T47D (cell line): ENCODE measurements at places on chromosomes 11 and 22.

DNA sequence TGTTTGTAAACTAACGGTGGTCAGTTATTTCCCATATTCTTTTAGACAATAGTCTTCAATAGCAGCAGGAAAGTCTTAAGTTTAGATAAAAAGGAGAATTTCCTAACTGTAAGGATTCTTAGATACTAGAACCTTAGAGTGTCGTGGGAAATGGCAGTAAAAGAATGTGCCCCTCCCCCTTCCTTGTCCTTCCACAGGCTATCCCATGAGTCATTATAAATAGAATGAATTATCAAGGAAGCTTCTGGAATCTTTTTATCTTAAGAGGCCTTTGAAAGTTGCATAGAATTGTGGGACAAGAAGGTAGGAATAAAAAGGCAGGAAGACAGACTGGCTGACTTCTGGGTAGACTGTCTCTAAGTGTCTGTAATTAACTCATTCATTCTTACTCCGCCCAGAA, 165.2 kb upstream of the TBCEL start:
- no peak for DNase-seq

DNA sequence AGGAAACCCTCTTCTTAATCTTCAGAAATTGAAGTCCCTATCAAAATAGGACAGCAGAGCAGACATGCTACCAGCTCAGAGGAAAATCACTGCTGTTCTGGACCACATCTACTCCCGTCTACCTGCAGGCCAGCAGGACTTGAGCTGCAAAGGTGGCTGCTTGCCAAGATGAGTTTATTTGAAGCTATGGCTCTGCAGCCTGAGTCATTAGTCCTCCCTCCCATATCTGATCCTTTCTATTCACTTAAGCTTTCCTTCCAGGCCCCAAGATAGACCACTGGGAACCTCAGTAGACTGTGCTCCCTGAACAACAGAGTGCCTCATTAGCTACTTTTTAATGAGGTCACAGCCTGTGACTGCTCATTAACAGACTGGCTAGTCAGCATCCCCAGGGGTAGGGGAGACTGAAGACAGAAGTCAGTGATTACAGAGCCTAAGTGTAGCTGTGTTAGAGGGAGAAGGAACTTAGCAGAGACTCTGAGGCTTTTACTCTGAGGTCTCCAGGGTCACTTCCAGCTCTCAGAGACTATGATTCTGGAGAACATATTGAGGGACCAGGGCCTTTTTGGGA, 6.8 kb upstream of the OR10A2 start:
- DNase-seq, result no peak

GRCh38 chr11:6646918-6647679, 8.5 kb downstream of the DCHS1 start:
- no peak for DNase-seq

DNA sequence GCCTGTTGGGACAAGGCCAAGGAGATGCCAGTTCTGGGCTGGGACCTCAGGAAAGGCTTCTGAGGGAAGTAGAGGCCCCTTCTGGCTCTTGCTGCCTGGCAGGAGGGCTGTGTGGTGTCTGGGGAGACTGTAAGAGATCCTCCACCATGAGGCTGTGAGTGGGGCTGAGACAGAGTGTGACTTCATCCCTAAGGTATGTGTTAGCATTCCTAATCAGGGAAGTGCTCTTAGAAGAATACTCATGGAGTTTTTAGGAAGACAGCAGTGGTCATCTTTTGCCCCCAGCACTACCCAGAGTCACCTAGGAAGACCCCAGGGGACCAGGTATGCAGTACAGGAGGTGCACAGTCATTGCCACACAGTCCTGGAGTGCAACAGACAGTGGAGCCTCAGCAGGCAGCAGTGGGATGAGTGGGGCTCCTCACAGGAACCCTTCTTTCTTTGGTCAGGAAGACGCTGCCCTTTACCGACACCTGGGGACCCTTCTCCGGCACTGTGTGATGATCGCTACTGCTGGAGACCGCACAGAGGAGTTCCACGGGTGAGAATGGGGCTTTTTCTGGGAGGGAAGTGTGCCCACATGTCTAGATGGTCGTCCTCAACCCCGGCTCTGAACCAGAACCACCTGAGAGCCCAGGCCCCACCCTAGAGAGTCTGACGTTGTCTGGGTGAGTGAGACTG, 2.8 kb downstream of the RIC8A start:
- DNase-seq, result no peak

- DNase-seq, result no peak
Observed at GRCh38 chr22:45742866-45743450, 71.3 kb downstream of the ATXN10 start.

DNA sequence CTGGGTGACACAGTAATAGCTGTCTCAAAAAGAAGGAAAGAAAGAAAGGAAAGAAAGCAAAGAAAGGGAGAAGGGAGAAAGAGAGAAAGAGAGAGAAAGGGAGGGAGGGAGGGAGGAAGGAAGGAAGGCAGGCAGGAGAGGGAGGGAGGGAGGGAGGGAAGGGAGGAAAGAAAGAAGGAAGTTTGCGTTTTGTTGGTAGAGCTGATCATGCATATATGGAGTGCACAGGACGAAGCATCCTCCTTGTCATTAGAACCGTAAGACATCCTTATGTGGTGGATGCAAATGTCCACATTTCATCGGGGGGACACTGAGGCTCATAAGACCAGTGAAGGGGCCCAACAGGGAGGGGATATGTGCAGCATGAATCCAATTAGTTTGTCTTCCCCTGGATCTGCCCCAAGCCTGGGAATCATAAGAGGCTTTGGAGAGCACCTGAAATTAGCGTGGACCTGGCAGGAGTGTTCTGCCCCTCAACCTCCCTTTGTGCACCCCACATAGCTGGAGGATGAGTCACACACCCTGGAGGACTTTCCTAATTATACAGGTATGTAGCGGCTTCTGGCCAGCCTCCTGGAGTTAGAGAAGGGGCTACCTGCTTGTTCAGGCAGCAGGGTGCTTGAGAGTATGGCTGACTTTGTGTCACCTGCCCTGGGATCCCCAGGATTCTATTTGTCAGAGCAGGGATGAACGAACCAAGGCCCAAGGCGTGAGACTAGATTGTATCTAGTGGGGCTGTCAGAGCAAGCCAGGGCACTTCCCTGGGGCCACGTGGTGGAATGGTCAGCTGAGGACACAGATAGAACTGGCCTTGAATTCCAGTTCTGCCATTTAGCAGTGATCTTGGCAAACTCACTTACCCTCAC, 119.7 kb upstream of the CD82 start:
- peak; percentile 23 for DNase-seq

- DNase-seq, result no peak
Observed at GRCh38 chr22:37932401-37932800, 21.0 kb downstream of the C22orf23 start.

GRCh38 chr11:76768088-76768908, 14.9 kb upstream of the TSKU start:
- DNase-seq, result no peak

- no peak for DNase-seq
Observed at GRCh38 chr11:8828580-8829361, 82.2 kb upstream of the AKIP1 start.

- no peak for DNase-seq
Observed at GRCh38 chr11:79699246-79699645, 258.4 kb upstream of the TENM4 start.

GRCh38 chr11:31870609-31871309, 59.6 kb upstream of the PAX6 start:
- DNase-seq, result peak; percentile 48

GRCh38 chr11:123560006-123560405, 94.4 kb downstream of the SCN3B start:
- no peak for DNase-seq
